ENCODE measurements at places on chromosomes 5 and 9.

GRCh38 chr5:59416026-59416425, 477.5 kb downstream of the PDE4D start:
- no peak for DNase-seq

GRCh38 chr9:4059437-4059836, 240.4 kb downstream of the GLIS3 start:
- DNase-seq, result no peak

GRCh38 chr5:116068028-116068632, 16.7 kb upstream of the COMMD10 start:
- DNase-seq, result peak; percentile 33

GRCh38 chr9:111195766-111196165, 134.3 kb downstream of the OR2K2 start:
- DNase-seq, result no peak

GRCh38 chr5:80191991-80192398, 63.9 kb downstream of the SERINC5 start:
- no peak for DNase-seq

DNA sequence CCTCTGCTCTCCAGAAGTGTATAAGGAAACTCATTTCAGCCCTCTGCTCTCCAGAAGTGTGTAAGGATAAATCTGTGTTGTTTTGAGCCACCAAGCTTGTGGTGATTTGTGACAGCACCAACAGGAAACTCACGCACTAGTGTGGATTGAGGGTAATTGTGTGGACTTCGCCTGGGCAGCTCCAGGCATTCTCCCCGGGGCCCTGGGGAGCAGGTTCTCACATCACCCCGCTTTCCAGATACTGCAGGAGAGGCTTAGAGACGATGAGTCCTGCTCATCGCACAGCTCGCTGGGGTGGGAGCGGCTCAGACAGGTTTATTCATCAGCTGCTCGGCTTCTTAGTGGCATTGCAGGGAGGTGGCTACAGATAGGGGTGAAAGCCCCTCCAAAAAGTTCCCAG, 38.4 kb upstream of the RNF130 start:
- DNase-seq, result no peak

GRCh38 chr9:32899181-32899580, 102.2 kb downstream of the APTX start:
- DNase-seq, result no peak

- no peak for DNase-seq
Observed at GRCh38 chr9:108536836-108537601, 318.8 kb downstream of the ACTL7B start.

GRCh38 chr5:157857816-157858526, 974 bp downstream of the CLINT1 start:
- no peak for DNase-seq

DNA sequence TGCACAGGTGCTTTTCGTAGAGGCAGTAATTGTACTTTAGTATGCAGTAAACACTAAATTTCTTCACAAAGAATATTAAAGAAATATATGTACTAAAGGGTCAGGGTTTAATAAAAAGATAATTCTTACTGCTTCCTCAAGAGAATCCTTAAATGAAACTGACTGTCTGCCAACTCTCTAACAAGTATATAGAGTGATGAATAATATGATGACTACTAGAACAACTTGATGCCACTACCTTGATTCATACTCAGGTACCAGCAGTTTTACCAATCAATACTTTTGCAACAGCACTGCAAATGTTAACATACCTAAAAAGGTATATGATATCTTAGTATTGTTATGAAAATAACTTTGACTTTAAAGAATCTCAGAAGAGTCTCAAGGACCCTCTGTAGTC, 3.8 kb downstream of the YIPF5 start:
- no peak for DNase-seq

DNA sequence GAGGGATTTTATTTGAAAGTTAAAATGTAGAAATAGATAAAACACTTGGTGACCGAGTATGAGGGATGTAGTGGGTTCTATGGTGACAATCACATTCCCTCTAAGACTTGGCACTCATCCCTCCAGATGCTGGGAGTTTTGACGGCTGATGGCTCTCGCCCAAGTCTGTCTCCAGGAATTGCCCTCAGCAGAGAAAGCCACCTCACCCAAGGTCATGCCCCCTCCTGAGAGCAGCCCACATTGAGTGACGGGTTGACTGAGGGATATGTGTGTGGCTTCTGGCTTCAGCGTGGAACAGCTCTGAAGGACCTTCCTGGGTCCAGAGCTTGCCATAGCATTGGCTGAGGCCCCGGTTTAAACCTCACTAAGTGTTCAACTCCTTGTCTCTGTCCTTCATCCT, 19.4 kb downstream of the CAVIN4 start:
- DNase-seq, result no peak

- DNase-seq, result no peak
Observed at GRCh38 chr9:136314056-136314416, 10.1 kb upstream of the CCDC187 start.

DNA sequence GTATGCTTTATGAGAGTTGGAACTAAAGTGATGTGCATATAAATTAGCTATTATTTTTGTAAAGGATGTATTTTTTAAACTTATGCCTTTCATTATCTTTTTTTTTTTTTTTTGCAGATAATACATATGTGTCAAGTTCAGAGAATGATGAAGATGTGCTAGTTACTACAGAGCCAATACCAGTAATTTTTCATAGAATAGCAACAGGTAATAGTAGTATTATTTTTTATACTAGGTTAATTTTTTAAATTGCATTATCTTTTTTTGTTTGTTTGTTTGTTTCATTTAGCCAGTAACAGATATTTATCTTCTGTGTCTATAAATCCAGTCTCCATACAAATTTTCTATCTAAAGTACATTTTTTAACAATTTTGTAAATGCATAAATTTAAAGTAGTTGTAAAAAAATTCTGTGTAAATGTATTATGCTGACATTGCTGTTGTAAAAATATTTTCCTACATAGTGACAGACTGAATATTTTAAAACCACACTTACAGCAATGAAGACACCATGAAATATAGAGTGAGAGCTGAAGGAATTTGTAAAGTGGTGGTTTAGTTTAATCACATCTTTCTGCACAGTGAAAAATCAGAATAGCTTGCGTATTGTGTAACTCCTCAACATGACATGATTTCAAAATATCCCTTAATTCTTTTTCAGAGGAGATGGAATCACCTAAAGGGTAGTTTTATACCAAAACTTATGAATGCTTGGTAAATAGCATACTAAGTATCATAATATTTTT, 93.3 kb downstream of the PARP8 start:
- DNase-seq, result no peak

GRCh38 chr9:22060831-22061383, 51.8 kb upstream of the CDKN2B start:
- DNase-seq, result no peak

DNA sequence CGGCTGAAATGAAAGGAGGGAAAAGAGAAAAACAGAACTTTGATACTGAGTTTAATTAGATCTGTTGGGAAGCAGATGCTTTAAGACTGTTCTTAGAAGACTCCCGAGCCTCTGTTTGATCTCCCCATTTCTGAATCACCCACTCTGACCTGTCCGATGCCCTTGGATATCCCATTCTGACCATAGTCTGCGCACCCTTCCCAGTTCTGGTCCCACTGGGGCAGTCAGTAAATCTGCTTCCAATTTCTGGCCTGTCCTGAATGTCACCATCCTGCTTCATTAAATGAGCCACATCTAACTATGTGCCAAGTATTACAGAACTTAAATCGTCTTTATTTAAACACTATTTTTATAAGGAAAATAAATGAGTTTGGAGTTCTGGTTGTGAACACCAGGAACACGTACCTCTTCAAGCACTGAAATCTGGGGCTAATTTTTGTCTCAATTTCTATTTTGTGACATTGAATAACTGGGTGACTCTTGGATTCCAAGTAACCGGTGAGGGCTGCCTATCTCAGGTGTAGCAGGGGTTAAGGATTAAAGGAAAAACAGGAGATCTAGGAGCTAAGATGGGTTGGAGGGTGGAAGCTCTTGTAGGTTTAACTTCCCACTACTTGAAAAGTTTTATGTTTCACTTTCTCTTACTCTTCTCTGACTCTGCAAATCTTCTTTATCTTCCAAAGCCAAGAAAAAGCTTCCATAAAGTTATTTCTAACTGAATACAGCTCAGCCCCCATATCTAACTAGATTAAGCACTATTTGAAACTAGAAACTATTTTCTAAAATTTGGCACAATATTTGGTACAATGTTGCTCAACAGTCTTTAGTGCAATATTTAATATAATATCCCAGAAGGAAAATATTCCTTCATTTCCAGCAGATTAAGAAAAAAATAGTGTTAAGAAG, 40.1 kb downstream of the ALDH1A1 start:
- no peak for DNase-seq

DNA sequence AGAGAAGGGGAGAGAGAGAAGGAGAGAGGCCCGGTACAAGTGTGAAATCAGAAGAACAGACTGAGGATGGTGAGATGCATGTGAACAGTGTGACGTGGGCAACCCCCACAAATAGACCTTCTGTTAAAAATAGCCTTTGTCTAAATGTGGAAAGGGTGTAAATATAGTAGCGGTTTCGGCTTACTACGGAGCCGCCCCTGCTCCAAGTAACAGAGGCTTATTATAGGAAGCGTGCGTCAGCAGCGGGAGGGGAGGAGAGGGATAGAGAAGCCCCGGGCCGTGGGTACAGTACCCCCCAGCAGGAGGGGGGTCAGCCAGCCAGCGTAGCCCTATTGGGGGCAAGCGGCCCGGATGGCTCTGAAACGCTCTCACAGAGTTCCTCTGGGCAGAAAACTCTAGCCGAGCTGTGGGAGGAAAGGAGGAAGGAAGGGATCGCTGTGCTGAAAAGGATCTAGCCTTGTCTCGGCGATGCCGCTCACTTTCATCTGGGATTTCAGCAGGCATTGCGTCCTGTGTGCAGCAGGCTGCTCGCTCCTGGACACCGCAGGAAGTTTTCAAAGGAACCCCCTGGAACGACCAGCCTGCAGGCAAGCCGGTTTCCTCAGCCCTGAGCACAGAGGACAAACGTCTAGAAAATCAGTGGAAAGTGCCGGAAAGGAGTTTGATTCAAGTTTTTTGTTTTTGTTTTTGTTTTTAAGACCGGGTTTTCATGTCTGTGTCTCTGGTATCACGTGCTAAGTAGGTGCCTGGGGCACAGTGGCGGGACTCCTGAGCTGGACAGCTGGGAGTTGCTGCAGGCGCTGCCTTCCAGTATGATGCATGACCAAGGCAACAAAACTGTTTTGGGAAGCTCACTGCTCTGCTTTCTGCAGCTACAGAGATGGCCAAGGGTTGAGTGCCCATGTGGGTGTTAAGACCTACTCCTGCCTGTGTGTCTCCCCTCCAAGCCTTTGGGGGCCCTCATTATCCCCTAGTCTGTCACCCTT, 146.6 kb downstream of the SEC61B start:
- DNase-seq, result peak; percentile 38

GRCh38 chr9:97059626-97060025, 20.7 kb upstream of the CTSV start:
- DNase-seq, result no peak

DNA sequence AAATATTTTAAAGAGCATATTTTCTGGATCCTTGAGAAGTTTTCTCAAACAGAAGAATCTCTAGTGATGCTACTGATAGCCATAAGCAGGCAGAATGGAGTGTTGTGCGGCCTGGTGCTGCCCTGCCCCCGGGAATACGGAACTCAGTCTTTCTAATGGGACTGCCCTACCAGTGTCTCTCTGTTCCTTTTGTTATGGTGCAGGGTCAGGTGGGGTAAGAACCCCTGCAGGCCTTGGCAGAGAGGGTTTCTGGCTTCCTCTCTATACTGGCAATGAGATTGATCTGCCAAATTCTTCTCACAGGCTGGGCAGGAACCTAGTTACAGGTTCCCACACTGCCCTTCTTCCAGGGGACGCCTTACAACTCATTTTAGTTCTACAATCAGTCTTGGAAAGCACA, 2.6 kb downstream of the IL5 start:
- DNase-seq, result no peak

DNA sequence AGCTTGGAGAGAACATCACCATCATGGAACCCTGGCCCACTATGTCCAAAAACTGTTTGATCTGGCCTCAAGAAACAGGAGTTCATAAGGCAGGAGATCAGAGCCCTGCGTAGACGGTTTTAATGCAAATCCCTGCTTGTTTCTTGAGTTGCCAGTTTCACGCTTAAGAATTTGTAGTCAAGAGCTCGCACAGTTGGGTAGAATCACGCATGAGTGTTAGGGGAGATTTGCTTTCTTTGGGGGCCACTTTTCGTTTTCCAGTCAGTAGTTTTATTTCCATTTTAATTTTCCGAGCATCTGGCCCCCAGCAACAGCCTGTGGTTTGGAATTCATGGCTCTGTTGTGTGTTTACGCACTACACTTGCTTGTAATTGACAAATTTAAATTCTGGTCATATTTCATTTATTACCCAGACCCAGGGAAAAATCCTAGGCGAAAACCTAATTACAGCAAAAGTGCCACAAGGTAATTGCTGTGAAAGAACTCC, 6.6 kb upstream of the C5orf58 start:
- DNase-seq, result no peak

- no peak for DNase-seq
Observed at GRCh38 chr9:38439291-38439915, 15.1 kb upstream of the IGFBPL1 start.

DNA sequence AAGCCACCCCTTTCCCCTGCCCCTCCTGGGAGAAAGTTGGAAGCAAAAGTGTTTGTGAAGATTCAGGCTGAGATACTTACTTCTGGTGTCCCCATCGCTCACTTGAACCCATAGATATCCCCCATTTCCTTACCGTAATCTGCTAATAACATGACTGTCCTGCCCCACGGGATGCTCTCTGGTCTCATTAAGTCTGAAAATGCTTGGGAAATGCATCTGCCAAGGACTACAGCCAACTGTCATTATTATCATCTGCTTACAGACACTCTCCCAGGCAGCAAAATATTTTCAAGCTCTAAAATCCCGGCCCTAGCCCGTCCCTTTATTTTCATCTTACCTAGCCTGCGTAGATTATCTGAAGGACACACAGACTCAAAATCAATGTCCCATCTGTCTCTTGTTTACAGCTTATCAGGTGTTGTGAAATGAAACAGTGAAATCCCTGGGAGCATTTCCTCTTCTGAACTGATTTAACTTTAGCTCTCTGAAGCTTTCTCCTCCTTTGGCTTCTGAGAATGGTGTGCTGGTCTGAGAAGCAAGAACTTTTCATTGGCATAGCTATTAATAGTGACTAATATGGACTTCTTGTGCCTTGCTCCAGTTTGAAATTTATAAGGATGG, 126.9 kb upstream of the OSMR start:
- no peak for DNase-seq

DNA sequence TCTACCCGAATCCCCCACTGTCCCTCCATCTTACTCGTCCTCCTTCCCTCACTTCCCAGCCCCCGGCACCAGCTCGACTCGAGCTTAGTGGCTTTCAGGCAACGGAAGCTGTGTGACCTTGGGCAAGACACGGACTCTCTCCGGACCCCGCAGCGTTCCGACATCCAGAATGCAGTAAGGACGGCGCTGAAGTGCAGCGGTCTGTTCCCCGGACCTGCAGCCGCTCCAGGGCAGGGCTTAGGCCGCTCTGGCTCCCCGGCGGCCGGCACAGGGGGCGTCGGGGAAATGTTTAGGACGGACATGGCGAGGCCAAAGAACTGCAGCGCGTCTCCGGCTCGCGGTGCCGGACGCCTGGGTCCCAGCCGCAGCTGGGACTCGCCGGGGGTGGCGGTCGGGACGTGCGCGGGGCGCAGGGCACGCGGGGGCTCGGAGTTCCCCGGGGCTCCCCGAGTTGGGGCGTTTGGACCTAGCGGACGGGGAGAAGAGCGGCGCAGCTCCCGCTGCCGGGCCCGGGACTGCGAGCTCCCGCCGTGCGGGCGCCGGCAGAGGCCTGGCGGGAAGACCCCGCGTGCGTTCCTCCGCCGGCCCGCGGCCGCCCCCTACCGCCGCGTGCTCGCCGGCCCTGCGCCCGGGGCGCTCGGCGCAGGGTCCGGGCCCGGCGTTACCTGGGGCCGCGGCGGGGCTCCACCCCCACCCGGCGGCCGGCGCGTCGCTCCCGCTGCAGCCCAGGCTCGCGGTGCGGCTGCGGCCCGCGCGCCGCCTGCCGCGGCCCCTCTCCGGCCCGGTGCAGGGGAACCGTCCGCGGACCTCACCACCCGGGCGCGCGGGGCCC, 5.6 kb upstream of the RNF44 start:
- no peak for DNase-seq

Data from HFF-Myc (cell line).